ENCODE measurements at places on chromosomes 2 and 18.

- no peak for DNase-seq
Observed at GRCh38 chr2:24950102-24950501, 21.7 kb downstream of the DNAJC27 start.

DNA sequence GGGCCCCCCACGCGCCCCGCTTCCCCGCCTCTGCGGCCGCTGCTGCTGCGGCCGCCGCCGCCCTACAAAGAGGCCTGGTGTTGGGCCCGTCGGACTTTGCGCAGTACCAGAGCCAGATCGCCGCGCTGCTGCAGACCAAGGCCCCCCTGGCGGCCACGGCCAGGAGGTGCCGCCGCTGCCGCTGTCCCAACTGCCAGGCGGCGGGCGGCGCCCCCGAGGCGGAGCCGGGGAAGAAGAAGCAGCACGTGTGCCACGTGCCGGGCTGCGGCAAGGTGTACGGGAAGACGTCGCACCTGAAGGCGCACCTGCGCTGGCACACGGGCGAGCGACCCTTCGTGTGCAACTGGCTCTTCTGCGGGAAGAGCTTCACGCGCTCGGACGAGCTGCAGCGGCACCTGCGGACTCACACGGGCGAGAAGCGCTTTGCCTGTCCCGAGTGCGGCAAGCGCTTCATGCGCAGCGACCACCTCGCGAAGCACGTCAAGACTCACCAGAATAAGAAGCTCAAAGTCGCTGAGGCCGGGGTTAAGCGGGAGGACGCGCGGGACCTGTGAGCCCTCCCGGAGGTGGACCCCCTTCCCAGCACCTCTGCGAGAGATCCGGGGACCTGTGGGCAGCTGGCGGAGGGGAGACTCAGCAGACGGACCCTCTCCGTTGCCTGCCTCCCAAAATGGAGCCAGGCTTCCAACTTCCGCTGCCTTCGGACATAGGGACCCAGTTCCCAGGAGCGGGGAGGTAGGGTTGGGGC, 1.9 kb downstream of the SP5 start:
- DNase-seq = no peak

DNA sequence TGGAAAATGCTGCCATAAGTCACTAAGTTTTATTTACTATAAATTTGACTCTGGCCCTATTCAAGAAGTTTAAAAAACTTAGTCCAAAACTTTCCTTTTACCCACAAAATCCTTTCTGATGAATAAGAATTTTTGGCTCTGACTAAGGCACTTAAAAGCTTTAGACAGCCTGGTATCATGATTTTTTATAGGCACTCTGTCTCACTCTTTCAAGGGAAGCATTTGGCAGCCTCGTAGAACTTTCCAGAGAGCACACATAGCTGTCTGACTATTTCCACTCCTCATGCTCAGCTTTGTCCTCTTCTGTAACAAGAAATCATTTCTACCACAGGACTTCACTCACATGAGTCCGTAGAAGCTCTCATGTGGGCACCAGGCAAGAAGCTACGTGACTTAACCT, 32.3 kb upstream of the XDH start:
- DNase-seq = no peak

GRCh38 chr2:106107509-106108131, 86.5 kb downstream of the UXS1 start:
- DNase-seq = no peak

DNA sequence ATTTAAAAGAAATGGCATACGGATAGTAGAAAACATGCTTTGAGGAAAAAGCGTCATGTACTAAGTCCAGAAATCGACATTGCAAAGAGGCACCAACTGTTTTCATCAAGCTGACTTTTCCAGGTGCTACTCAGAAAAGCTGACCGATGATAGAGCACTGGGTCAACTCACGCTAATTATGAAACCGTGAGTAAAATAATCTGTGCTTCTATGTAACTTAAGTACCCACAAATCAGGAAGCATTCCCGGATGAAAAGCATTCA, 353 bp upstream of the NUP35 start:
- no peak for DNase-seq

GRCh38 chr2:60104514-60105505, 448.6 kb downstream of the BCL11A start:
- no peak for DNase-seq

GRCh38 chr2:167937403-167937802, 310.0 kb downstream of the STK39 start:
- no peak for DNase-seq

GRCh38 chr2:146323564-146323963, 1521.3 kb upstream of the ACVR2A start:
- no peak for DNase-seq

DNA sequence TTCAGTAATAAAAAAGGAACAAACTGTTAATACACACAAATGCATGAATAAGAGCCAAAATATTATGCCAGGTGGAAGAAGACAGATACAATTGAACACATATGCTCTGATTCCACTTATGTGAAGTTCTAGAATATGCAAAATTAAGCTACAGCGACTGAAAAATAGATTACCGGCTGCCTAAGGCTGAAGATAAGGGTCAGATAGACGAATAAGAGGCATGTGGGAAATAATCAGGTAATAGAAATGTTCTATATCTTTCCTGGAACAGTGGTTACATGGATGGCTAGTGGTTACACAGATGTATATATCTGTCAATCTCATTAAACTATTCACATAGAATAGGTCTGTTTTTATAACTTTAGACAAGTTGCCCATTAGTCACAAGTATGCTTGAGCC, 51.9 kb upstream of the REG3G start:
- DNase-seq = no peak

- DNase-seq = no peak
Observed at GRCh38 chr2:104416339-104417000, 437.4 kb upstream of the POU3F3 start.

DNA sequence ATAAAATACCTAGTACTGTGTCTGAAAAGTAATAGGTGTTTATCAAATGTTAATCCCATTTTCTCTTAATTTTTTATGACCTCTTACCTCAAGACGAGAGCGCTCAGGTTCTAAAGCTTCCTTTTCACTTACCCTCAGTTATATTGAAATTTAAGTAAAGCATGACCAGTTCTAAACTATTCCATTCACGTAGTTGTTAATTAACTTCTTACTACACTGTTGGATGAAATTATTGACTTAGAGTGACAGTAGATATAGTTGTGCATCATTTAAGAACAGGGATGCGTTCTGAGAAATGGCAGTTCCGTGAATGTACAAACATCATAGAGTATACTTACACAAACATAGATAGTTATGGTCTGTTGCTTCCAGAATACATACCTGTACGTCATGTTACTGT, 20.1 kb upstream of the HTR2B start:
- no peak for DNase-seq

GRCh38 chr2:143452817-143453451, 323.7 kb downstream of the ARHGAP15 start:
- no peak for DNase-seq

GRCh38 chr2:7857904-7858303, 824.0 kb upstream of the ID2 start:
- DNase-seq = no peak

GRCh38 chr2:11330457-11331142, 13.8 kb downstream of the ROCK2 start:
- no peak for DNase-seq

GRCh38 chr2:9017411-9017810, 13.9 kb upstream of the MBOAT2 start:
- no peak for DNase-seq

GRCh38 chr18:37445368-37445767, 120.2 kb downstream of the CELF4 start:
- DNase-seq = no peak

- DNase-seq = no peak
Observed at GRCh38 chr2:171522788-171523087, 464 bp downstream of the CYBRD1 start.
